H54 (cell line): ENCODE measurements at places on chromosomes 1 and 21.
A peak's percentile ranks its signal among the peaks of the same experiment; 100 is the strongest.

GRCh38 chr1:24743404-24744211 lies 1.6 kb upstream of the CLIC4 start:
- DNase-seq, result no peak

DNA sequence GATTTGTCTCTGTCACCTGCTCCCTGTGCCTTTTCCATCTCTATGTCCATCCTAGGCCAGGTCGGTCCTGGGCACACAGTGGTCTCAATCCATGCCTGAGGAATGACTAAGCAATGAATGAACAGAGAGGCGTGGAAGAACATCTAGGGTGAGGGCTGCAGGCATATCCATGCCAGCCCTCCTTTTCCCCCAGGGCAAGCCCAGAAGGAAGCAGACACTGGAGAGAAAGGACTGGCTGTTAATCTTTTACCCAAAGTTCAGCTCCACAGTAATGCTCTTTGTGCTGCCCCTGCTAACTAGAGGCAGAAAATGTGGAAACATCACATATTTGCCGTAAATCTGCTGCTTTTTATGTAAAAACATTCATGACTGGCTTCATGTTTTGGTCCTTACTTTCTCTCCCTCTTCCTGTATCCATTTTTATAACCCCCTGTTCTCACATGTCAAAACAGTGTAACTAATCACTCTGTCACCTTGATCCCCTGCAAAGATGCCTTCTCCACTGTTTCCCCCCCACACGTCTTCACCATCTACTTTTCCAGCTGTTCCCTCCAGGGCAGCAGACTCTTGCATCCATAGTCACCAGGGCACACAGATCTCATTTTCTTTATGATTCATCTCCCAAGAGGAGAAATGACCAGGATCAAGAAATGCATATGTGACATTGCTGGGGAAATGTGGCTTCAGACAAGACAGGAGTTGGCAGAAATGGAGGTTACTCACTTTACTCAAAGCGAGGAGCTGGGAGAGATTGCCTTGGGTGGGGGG lies 166.4 kb upstream of the PROX1 start:
- no peak for DNase-seq

DNA sequence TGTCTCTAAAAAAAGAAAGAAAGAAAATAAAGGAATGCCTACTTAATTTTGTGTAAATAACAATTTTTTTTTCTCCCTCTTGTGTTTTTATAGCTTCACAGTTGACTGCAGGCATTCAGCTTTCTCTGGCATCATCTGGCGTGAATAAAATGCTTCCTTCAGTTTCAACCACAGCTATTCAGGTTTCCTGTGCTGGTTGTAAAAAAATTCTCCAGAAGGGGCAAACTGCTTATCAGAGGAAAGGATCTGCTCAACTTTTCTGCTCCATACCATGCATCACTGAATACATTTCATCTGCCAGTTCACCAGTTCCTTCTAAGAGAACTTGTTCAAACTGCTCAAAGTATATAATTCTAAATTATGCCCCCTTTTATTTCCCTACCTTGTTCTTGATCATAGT lies 18.0 kb downstream of the ZMYM1 start:
- no peak for DNase-seq

DNA sequence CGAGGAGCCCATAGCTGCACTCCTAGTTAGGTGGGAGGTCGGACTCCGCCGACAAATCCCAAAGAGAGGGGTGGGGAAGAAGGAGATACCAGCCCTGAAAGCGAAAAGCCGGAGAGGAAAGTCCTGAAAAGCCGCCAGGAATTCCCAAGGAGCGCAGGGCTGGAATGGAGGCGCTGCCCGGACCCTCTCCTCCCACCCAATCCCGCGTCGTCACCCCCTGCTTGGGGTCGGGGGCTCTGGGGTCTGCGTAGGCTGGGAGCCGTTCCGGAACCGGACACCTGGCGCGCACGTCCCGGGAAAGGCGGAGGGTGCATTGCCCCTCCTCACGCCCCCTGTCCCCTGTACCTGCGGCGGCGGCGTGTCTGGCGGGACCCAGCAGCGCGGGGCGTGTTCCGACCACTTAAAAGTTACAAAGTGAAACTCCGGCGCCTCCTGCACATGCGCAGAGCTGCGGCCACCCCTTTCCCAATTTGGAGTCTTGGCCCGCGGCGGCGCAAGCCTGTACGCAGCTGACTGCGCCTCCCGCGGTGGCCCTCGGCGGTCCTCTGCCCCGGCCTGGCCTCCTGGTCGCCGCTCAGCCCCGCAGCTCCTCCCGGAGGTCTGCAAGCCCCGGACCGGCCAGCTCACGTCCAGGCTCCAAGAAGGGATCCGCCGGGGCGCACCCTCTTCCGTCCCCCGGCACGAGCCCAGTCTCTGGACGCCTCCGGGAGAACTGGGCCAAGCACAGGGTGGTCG lies at the start of gene TMEM63A:
TMEM63A (minus strand) TSS at position 422 of the 735 bp plus-strand sequence. CDS start 4,800 bp downstream, outside the sequence.
- peak; percentile 87 for DNase-seq

DNA sequence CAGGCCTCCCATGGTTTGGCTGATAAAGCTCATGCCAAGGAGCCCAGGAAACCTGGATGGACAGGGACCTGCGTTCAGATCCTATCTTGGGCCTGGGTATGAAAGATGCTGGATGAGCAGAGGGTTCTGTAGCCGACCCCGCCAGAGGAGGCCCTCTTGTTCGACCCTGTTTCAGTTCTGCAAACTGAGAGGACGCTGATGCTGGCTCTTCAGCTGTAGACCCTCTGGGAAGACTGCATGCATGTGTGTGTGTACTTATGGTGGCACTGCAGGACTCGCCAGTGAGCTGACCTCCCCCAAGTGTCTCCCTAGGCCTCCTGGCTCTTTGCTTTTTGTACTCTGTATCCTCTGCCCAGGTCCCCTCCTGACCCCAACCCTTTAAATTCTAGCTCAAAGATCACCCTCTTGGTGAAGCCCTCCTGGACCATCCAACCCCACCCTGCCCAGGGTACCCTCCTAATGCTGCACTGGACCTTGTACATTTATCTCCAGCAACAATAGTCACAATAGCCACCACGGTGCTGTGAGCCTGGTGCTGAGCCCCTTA lies 1.6 kb downstream of the EPS8L3 start:
- DNase-seq, result no peak

- no peak for DNase-seq
Observed at GRCh38 chr21:25750085-25750484, 15.3 kb downstream of the GABPA start.

DNA sequence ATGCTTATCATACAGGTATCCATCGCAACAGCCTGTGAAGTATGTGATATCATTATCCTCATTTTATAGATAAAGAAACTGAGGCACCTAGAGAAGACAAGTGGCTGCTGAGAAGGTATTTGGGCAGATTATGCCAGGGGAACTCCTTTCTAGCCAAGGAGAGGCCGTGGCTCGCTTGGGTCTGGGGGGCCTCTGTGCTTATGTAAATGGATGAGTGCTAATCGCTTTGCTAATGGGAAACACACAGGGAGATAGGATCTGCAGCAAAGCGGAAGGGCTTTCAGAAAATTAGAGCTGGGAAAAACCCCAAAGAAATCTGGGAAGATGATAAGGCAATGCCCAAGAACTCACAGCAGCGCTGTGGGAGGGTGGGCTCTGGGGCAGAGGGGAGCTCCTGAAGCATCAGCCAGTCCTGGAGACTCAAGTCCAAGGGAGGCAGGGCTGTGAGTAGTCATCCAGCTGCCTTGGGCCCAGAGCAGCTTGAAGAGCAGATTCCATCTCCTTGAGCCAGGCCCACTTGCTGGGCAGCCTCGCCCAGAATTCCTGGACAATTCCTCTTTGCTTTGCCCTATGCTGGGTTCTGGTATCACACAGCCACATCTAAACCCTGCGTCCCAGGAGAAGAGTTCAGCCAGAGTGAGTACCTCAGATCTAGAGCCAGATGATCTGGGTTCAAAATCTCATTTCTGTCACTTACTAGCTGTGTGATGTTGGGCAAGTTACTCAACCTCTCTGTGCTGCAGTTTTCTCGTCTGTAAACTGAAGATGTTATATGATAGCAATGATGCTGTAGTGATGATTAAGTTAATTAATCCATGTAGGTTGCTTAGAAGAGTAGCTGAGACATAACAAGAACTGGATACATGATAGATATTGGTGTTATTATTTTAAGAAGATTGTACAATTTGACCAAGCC lies 36.7 kb downstream of the FOXD2 start:
- no peak for DNase-seq

GRCh38 chr1:239212811-239213220 lies 173.6 kb upstream of the CHRM3 start:
- no peak for DNase-seq

GRCh38 chr1:159211331-159212136 lies 6.9 kb downstream of the ACKR1 start:
- peak; percentile 19 for DNase-seq

DNA sequence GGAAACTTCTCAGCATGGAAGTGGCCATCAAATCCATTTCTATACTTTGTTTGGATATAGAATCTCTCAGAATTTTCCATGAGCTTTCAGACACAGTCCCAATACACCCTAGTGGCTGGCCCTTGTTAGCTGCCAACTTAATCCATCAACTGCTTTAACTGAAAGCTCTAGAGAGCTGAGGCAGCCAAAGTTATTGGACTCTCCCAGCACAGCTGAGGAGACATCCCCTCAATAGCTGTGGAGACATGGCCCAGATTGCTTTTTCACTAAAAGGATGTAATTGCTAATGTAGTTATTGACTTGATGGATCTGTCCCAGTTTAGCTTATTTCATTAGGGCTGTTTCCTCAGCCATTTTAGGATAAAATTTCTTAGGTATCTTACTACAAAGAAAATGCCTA lies 94.8 kb upstream of the PRMT6 start:
- DNase-seq, result no peak
